IMR-90 (cell line): ENCODE measurements at places on chromosomes 2 and 18. TPM values are rescaled to one million over a fixed set of nuclear protein-coding genes. Genes with fewer than 3 reads are reported as not detected.

DNA sequence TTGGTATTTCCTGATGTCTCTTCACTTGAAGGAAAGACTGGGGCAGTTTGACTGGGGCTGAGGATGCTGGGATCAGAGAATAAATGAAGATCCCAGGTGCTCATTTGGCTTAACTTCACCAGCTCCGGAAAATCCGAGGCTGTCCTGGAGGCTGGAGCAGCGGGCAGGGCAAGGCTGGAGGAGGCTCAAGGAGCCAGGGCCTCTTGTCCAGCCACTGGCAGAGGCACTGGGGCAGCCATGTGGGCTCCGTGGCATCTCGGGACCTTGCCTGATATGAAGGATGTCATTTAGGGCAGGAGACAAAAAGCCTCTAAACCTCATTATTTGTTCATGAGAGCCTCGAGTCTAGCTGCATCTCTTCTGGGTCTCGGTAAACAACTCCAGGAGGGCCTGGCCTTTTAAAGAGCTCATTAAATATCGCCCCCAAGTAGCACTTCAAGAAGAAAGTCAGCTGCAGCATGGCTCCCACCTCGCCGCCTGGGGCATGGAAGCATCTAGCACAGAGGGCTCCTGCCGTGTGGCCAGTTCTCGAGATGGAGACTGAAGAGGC, 13.5 kb upstream of the GPR55 start:
- no peak for DNase-seq

- DNase-seq, result no peak
These were observed 39.0 kb upstream of the SNED1 start for GRCh38 chr2:240959214-240959940.

GRCh38 chr2:71619230-71619741, 165.9 kb downstream of the DYSF start:
- no peak for DNase-seq

GRCh38 chr2:17030047-17030446, 364.4 kb upstream of the CYRIA start:
- no peak for DNase-seq

Gene RBKS
- 0.83 and 1.1 TPM in 2 replicates for total RNA-seq

DNA sequence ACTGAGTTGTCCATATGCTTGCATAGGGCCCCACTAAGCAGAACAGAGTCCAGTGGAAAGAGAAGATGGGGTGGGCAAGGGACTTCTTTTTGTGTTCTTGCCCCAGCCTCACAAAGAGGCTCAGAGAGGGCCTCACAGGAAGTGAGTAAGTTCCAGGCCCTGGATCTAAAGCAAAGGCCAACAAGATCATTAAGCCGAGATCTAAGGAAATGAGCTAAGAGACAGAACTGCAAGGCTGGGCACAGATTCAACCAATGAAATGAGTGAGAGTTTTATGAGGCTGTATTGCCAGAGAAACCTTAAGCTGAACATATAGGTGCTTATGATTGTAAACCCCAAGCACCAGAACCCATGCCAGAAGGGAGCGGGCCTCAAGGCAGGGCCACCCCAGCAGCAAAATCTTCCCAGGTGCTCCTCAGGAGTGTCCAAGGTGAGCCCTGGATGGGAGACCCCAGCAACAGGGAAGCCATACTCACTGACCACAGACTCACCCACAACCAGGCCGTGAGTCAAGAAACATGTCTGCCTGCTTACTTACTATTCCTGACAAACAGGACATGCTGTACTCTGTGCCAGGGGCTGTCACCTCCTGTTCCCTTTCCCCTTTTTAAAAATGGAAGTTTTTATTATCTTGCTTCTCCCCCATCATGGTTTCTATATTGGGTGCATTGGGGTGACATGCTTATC, 40.2 kb downstream of the SLC14A1 start:
- peak; percentile 67 for DNase-seq

DNA sequence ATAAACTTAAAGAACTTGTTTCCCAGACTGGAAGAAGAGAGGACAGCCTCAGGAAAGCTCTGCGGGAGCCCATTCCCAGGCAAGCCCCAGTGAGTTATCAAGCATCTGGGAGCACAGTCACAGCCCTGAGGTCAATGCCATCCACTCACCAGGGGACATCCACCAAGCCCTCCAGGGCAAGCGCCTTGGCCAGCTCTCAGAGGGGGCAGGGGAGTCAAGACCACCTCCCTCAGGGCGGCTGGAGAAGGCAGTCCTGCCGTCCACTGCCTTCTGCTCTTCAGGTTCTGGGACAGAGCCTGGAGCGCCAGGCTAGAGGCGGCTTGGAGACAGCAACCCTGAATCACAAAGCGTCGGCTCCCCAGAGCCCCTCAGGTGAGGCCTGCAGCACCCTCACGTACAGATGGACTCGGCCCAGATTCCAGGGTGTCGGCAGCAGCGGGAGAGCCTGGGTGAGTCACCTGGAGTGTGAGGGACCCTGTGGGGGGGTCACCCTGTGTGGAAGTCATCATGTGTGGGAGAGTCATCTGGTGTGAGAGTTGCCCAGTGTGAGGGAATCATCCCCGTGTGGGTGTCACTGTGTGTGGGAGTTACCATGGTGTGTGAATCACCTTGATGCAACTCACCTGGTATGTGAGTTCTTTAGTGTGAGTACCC, 100.9 kb upstream of the TEX51 start:
- DNase-seq, result no peak

DNA sequence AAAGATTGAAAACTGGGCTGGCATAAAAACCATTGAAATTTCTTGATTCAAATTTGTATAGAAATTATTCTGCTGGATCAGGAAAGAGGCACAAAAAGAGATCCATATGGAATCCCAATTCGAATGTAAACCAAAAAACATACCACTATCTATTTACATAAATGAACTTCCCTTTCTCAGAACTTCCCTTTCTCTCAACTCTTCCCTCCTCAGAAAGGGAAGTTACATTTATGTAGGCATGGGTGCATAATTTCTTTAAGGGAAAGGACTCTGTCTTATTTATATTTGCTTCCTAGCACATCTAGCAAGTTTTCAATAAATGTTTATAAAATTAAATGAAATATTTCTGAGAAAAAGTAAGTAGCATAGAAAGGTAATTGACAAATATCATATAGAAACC, 398.1 kb upstream of the ATP5MC3 start:
- DNase-seq, result no peak

GRCh38 chr2:19035238-19035637, 323.2 kb downstream of the OSR1 start:
- DNase-seq, result peak; percentile 70

DNA sequence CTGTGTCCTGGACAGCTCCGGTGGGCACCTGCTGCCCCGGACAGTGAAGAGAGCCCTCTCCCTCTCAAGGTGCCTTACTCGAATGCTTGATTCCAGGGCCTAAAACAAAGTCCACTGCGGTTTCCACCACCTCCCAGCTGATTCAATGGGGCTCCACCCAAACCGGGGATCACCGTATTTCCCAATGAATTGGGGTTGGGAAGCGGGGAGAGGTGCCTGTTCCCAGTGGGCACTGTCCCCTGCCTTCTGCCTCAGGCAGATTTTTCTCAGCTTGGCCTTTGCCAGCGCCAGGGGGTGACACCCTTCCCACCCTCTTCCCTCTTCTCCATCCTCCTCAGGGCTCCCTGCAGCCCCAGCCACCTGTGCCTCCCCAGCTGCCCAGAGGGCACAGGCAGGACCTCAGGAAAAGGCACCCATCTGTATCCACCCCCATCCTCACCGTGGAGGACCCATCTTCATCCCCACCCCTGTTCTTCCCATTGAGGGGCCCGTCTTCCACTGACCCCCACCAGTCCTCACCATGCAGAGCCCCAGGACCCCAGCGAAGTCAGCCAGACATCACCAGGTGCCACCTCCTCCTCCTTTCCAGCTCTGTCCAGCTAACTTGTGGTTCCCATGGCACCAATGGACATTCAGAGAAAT, 66.7 kb upstream of the HPCAL1 start:
- no peak for DNase-seq
